CMK (cell line): ENCODE measurements at places on chromosomes 2 and 18.

DNA sequence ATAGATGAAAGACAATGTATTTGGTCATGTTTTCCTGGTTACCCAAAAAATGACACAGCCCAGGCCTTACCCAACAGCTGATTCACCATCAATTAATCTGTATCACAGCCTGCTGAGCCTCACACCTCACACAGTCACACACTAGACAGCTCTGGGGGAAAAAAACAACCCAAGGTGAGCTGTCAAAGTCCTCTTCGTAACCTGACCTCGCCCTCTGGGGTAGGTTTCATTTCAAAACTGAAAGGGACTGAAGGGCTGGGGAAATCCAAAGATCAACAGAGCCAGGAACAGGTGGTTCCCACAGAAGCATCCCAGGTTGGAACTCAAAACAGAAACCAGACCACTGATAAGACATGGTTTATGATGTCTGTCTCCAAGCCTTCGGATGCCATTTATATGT is 18.2 kb upstream of the PCBP1 start:
- DNase-seq = no peak

- DNase-seq = no peak
Measured at GRCh38 chr18:75638776-75639471, 211.4 kb upstream of the SMIM21 start.

- DNase-seq = peak; percentile 65
Measured at GRCh38 chr18:77108001-77108692, 24.4 kb downstream of the MBP start.

GRCh38 chr2:41936771-41937463 is 110.9 kb upstream of the PKDCC start:
- DNase-seq = no peak

- DNase-seq = no peak
Measured at GRCh38 chr2:58896638-58897037, 655.5 kb upstream of the FANCL start.
